ENCODE measurements at places on chromosomes 7 and 10. TPM values are rescaled to one million over a fixed set of nuclear protein-coding genes. Genes with fewer than 3 reads are reported as not detected.

The PNLIPRP2 gene
- not detected for total RNA-seq

DNA sequence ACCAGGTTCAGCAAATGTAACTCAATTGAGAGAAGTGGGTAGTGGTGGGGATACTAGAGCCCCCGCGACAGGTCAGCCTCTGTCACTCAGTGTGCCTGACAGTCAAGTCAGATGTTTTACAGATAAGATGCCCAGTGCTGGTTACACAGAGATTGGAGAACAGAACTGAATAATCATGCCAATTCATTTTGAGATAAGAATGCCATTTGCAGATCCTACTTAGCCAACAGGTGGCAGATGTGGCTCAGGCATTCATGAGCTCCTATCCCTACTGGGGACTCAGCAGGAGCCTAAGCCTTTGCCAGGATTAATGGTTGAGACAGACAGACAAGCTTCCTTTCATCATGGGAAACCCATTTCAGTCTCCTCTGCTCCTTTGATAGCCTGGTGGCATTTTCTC is 137.8 kb downstream of the MAPK8 start:
- no peak for DNase-seq

DNA sequence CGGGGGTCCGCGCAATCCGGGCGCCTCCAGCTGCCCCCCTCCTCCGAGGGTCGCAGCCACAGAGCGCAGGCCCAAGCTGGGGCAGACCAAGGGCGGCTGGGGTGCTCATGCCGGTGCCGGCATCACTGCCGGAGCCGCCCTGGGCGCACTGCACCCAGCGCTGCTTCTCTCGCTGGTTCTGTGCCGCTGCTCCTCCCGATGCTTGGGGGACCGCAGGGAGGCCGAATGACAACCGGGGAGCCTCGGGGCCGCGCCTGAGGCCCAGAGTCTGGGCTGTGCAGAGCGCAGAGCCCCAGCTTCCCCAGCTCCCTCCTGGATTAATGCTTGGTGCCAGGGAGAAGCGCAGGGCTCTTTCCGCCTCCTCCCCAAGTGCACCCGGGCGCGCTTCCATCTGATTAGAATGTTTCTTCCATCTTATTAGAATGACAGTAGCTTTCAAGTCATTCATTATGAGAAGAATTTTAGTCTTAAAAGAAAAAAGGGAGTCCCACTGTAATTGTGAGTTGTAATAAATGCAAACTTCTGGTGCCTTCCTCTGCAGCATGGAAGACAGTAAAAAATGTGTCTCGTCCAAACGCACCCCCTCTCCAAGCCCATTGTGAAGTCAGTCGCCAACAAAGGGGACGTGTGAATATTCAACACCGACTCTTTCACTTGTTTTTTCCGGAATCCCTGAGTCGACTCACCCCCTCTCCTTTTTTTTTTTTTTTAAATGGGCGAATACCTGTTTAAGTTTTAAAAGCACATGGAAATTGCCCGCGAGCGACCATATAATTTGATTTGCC is 19.5 kb upstream of the PTF1A start:
- DNase-seq: no peak

- no peak for DNase-seq
Measured at GRCh38 chr7:73822319-73823173, 8.2 kb upstream of the CLDN4 start.

DNA sequence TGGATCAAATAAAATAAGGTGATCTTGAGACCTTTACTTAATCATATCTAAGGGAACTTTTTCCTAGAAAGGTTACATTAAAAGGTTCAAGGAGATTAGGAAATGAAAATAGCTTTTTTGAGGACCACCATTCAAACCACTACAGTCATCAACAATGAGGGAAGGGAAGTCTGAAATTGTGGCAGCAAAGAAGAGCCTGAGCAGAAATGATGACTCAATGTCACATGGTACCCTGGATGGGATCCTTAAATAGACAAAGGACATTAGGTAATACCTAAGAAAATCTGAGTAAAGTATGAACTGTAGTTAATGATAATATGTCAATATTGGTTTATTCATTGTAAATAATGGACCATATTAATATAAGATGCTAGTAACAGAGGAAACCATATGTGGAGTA is 236.0 kb downstream of the SEMA3D start:
- DNase-seq: no peak

- no peak for DNase-seq
Measured at GRCh38 chr10:76880931-76881330, 756.7 kb downstream of the KCNMA1 start.

The RGS10 gene
- total RNA-seq: 183 TPM

DNA sequence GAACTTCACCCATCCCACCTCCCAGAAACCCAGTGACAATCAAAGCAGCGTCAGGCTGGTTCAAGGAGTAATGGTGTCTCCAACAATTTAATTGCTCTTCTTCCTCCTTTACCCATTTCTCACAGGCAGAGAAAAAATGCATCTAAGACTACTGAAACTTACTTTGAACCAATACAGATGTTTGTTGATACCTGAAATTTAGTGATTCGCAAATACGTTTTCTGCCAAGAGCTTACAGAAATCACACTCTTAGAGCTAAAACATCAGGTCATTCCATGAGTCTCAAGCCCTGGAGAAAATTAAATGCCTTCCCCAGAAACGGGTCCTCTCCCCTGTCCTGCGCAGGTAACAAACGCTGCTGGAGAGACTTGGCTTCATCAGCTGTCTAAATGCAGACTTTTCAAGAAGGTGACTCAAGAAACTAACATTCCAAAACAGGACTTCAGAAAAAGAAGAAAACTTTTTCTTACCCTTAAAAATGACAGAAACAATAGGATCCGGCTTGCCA is 443 bp downstream of the MYOF start:
- DNase-seq: no peak

- no peak for DNase-seq
Measured at GRCh38 chr10:52870562-52870961, 98.0 kb upstream of the MBL2 start.

- no peak for DNase-seq
Measured at GRCh38 chr7:38465956-38466355, 165.2 kb downstream of the AMPH start.

The SFR1 gene
- 14.8 TPM for total RNA-seq

The NPC1L1 gene
- total RNA-seq: 0.14 TPM

The C10orf53 gene
- total RNA-seq: not detected

DNA sequence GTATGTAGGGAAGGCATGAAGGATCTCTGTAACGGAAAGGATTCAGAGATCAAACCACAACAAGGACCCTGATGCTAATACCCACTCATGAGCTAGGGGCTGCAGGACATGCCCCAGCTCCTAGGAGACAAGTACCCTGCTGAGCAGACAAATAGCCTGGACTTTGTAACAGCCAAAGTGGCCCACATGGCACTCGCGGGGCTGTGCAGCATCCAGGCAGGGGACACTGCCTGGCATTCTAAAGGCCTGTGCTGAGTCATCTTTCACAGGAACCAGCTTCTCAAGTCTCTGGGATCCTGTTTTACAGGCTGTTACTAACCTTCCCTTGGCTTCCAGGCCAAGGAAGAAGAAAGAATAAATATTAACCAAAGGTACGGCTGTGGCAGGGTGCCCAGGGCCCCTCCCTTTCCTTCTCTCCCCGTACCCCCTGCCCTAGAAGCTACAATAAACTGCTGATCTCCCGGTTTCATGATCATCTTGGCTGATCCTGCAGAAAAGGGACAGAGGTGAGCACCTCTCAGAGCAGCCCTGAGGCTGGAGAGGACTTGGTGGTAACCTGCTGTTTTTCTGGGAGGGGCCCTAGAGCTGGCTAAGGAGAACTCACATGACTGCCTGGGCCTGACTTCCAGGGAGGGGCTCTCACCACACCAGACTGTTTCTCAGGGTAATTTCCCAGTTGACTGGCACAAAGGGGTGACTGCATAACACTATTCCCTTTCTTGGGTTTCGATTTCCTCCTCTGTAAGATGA is 4.2 kb upstream of the RPEL1 start:
- DNase-seq: no peak

DNA sequence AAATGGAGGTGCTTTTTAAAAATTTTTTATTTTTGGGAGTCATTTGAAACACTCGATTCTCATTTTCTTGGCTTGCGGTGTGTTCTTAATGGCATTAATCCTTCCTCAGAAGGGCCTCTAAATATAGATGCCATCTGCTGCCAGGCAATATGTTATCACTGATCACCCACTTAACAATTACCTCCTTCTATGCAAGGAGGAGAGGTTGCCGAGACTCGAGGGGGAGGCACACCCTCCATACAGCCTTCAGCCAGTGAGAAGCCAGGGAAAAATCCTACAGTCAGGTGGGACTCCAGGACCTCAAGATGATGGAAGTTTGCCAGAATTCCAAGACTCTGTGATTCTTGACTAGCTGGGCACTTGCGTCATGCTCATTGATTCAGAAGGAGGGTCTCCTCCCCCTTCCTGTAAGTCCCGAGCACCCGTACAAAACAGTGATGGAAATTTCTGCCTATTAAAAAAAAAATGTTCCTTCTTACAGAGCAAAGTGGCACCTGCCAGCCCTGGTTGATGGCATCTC is 574.5 kb downstream of the TYW1 start:
- DNase-seq: no peak

DNA sequence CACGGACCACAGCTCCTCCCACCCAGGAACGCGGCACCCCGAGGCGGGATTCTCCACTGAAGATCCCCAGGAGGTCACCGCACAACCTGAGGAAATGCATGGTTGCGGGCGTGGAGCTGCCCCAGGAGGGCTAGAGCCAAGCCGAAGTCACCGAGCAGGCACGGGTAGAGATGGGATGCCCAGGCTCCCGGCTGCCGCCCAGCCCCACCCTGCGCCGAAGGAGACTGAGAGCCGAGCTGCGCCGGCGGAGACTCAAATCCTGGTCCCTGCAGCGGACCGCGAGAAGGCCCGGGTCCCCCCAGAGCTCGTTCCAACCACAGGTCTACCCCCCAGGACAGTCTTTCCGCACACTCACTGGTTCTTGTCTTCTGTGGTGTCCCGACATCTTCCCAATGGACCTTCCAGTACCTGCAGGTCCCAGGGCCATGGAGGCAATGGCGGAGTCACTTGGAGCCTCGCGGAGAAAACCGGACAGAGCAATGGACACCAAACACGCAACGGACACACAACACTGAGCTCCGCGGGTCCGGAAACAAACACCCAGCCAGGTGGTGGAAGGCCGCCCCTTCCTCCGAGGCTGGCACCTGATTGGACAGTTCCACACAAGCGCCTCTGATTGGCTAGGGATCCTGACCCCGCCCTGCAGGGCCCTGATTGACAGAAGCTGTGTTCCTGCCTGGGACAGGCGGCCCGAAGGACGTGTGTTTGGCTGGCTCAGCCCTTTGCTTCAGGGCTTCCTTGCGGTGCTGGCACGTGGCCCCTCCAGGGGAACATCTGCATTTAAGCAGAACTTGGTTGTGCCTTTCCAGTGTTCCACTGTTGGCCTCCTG is 331.9 kb upstream of the NUPR2 start:
- DNase-seq: no peak

DNA sequence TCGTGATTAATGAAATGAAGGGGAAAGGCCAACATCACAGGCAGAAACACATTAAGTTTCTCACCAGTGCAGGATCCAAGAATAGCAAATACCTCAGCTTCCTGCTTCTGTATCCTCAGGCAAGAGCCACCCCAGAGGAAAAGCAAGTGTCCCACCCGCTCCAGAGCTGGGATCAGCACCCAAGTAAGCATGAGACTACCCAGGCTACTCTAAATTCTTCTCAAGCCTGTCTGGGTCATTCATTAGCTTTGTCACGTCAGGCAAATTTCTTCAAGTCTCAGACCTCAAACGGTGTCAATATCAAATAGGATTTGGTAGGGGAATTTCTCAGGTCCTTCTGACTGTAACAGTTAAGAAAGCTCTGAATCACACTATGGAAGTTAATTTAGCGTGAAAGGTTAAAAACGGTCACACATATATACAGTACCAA is 59.0 kb downstream of the GNA12 start:
- no peak for DNase-seq

DNA sequence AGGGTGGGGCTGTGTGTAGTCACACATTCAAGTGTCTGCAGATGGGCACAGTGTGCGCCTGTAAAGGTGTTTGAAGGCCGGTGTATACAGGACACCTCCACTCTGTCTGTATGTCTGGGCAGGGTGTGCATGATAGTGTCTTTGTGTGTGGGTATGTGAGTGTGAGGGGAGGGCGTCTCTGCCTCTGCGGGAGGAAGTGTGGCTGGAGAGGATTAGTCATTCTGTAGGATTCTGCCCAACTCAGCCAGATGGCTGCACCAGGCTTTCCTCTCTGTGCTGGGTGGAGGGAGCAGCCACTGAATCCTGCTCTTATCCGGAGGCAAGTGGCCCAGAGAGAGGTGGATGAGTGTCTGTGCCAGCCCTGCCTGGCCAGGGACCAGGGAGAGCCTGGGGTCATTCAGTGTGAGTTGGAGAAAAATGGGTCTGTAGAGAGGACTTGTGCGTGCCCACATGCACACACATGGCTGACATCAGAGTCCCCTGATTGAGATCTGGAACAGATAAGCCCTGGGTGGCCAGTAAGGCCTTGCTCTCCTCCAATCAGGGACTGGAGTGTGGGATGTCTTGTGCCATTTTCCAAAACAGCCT is 1.7 kb downstream of the SFXN3 start:
- DNase-seq: peak; percentile 49

DNA sequence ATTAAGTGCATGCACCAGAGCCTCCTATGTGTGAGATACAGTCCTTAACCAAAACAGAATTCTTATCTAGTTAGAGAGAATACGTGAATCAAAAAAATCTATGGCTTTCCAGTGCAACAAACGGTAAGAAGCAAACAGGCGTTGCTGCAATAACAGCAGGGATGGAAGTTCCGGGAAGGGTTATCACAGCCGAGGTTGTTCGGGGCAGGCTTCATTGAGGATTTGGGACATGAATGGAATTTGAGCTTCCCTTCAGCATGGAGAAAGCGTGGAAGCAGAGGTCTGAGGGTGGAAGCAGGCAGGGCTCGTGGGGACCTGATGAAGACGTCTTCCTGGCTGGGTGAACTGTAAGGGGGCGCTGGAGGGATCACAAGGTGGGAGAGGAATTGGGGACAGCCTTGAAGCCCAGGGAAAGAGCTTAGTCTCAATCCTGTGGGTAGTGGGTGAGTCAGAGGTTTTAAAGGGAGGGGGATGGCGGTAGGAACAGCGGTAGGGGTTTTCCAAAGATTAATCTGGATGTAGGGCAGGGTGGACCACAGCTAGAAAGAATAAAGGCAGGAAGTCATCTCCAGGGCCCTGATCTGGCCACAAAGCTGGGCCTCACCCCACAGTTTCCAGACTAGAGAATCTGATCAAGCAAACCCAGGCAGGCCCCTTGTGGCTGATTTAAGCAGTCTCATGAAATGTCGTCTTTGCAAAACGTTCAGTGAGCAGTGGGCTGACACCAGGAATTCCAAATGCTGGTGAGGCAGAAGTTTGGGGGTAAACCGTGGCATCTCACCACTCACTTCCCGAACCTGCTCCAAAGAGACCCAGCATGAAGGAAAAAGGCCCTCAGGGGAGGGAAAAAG is 65.1 kb downstream of the CALML3 start:
- DNase-seq: no peak

The CDHR1 gene
- total RNA-seq: 0.64 TPM

Measured in activated naive CD4-positive, alpha-beta T cell treated with anti-CD3 and anti-CD28 coated beads, Interleukin-2, amount 50 U/mL, for 72 hours (primary cell).